Germinal center (tissue), 1 donor: ENCODE measurements at places on chromosomes 13 and 19.

GRCh38 chr19:53595510-53595867 lies 36.3 kb upstream of the DPRX start:
- no peak for DNase-seq

- DNase-seq, result no peak
Measured at GRCh38 chr13:89518289-89519077, 1829.0 kb upstream of the MIR17HG start.

DNA sequence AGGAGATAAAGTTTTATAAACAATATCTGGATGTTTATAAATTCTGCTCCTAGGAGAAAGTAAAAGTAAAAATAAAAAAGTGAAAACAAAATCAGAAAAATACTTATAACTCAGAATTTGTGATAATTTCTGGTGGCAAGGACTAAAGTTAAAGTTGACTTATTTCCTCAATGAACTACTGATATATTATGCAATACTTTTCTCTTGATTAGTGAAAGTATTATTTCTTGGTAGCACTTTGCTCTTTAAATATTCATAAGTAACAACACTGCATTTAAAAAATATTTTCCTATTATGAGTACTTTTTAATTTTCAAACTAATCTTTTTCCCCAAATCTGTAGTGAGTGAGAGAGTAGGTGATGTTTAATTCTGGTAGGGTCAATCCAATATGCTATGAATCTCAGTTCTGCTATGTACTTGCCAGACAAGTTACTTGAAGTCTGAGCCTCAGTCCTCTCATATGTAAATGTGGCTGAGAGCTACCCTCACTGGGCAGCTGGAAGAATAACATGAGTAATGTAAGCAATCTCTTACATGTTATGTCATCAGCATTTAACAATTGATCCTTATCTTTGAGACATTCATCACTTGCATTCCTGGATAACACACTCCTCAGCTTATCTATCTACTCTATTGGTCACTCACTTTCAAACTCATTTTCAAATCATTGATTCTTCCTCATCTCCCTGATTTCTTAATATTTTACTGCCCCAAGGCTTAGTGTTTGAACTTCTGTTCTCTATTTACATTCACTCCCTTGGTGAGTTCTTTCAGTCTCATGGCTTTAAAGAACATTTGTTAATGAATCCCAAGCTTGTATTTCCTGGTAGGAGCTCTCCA lies 239.0 kb downstream of the RGCC start:
- no peak for DNase-seq

GRCh38 chr13:107250628-107251027 lies 682.7 kb upstream of the ARGLU1 start:
- DNase-seq, result no peak

- no peak for DNase-seq
Measured at GRCh38 chr13:26168237-26168814, 53.8 kb downstream of the RNF6 start.

- no peak for DNase-seq
Measured at GRCh38 chr19:49812452-49812996, 568 bp downstream of the FUZ start.

DNA sequence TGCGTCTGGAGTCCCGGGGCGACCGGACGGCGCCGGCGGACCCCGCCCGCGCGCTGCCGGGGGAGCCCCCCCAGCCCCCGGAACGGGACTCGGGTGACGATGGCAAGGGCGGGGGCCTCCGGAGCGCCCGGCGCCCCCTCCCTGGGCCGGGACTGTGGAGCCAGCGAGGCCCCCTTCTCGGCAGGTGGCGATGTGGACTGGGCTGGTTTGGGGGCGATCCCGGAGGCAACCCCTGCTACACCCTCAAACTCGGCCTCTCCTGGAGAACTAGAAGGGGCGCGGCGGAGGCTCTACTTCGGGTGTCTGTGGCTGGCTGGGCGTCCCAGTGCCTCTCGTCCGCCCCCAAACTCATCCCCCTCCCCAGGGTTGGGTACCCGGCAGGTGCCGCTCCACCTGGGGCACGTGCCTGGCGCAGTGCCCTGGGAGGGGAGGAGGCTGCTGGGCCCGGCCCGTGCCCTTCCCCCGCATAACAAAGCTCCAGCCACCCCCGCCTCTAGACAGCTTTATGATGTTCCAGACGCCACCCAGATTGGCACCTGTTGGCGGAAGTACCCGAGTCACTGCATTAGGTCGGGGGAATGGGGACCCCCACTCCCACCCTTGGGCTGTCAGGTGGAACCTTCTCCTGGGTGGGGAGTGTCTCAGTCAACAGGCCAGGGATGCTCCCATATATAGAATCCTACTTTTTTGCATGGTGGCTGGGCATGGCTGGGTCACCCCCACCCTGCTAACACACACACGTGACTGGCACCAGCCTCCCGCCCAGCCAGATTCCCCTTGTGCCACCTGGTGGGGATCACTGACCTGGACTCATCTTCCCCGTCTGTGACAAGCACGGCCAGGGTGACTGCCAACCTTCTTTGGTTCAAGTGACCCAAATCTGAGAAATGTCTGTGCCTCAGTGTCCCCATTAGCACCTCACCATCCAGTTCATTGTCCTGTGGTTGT lies 722 bp downstream of the PKN1 start:
- DNase-seq, result peak; percentile 45

GRCh38 chr13:27569405-27569804 lies 50.9 kb downstream of the LNX2 start:
- no peak for DNase-seq

- no peak for DNase-seq
Measured at GRCh38 chr13:114341003-114341777, 26.9 kb downstream of the CHAMP1 start.

DNA sequence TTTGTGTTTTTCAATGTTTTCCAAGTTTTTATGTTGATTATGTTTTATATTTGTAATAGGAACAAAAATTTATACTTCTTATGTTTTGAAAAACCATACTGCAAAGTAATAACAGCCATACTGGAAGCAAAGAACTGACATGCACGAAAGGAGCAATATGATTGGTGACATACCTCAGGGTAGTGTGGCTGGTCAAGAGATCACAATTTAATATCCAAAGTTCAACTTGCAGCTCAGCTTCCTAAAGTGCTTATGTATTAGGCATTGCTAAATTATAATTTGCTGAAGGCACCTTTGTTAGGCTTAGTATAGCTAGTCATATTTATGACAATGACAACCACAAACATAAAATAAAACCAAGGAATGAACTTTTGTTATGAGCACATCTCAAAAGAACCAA lies 25.9 kb downstream of the VWA8 start:
- no peak for DNase-seq

DNA sequence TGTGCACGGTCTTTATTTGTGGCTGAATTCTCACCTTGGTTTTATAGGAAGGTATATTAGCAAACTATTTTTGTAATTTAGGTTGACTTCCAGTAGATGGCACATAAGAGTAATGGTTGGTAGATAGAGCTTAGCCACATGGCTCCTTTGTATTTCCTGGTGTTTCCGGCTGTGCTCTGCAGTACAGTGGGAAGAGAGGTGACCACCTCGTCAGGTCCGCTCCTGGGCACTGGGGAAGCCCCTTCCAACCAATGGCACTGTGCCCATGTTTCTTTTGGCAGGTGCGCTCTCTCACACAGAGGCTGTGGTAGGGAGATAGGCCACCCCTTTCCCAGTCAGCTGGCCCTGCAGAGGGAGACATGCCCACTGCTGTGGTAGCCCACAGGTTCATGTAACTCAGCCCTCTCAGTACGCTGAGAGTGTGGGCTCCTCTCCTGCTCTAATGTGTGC lies 74.3 kb upstream of the ATP12A start:
- DNase-seq, result no peak

GRCh38 chr13:82356667-82357410 lies 1525.4 kb downstream of the SLITRK1 start:
- DNase-seq, result no peak

DNA sequence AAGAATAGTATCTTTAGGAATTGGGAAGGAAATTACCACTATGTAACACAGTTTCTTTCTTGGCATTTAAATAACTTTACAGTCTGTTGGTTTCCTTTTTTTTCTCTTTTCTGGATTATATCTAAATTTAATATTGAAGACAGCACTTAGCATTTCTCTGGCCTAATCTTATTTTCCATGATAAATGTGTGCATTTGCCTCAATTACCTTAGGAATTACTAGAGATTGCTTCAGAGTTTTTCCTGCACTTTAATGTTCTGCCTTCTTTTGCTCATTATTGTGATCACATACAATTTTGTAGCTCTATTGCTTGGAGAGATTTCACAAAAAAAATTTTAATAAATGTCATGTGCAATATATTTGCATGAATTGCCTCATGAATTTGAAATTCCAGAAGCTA lies 25.1 kb downstream of the DCT start:
- no peak for DNase-seq

- DNase-seq, result no peak
Measured at GRCh38 chr13:52399708-52400107, 6.3 kb downstream of the THSD1 start.

GRCh38 chr13:79481685-79482052 lies 714 bp downstream of the NDFIP2 start:
- peak; percentile 5 for DNase-seq

DNA sequence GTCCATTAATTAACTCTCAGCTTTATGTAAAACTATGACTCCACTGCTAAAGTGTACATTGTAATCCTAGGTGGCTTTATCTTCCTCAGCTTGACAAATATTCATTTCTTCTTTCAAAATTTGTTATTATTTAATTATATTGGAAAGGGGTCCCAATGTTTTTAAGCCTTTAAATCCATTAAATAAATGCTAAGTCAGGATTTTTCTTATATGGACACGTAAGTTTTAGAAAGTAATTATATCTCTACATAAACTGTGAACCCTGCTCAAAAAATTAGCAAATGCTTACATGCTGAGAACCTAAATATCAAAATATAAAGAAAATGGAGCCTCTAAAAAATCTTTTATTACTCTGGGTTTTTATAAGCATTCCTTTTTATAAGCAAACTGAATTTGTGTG lies 78.2 kb upstream of the MIR17HG start:
- DNase-seq, result no peak

DNA sequence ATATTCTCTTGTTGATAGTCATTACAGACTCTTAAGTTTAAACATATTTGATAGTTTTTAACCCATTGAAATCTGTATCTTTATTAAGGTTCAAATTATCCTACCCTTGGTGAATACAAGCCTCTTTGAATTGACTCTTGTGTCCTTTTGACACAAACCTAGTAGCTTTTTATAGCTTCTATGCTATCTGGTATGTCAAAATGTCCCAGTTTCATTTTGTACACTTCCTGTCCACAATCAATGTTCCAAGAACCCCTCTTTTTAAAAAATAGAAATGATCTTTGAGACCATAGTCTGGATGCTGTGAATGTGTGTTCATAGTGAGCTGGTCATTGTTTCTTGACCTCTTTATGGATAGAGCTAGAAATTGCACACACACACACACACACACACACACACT lies 39.2 kb upstream of the FGF14 start:
- no peak for DNase-seq

- no peak for DNase-seq
Measured at GRCh38 chr19:5822181-5822844, 17.2 kb downstream of the FUT6 start.
